ENCODE measurements at places on chromosomes 16 and 17.
A peak's percentile ranks its signal among the peaks of the same experiment; 100 is the strongest.

DNA sequence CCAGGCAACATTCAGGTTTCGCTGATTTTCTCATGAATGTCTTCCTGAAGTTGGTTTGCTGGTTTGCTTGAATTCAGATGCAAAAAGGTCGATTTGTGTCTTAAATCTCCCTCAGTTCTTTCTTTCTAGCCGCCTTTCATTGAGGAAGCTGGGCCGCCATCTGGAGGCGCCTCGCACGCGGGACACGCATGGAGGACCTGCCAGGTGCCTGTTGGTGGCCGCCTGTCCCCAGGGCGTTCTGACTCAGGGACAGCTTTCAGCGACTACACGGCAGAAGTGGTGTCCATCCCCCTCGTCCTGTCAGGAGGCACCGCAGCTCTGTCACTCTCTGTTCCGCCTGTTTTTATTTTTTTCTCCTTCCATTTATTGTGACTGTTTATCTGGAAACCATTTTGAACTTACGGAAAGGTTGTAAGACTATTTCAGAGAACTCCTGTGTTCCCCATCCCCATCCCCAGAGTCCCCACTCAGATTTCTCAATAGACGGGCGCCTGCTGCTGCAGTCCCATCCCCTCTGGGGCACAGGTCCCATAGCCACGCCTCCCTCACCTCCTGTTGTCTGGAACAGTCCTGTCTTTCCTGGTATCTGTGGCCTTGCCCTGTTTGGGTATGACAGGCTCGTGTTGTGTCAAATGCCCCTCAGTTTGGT, 33.2 kb downstream of the COX4I1 start:
- no peak for DNase-seq

DNA sequence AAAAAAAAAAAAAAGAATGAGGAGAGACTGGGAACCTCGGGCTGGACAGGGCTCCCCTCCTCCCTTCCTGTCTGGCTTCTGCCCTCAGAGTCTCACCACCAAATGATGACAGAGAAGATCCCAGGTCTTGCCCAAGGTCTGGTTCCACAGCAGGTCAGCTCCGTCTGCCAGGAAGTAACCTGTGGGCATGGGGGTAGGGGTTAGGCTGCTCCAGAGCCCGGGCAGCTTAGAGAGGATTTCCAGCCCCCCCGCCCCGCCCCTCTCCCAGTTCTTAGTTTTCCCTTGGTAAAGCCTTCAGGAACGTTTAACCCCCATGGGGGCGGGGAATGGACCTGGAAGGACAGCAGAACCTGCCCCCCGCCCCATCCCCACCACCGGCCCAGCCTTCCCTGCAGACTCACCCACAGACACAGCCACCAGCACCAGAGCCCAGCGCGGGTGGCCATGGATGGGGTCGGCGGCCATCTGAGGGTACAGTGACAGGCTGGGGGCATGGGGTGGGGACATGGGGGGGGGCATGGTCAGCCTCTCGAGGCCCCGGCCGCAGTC, 700 bp downstream of the TLCD2 start:
- DNase-seq: no peak

DNA sequence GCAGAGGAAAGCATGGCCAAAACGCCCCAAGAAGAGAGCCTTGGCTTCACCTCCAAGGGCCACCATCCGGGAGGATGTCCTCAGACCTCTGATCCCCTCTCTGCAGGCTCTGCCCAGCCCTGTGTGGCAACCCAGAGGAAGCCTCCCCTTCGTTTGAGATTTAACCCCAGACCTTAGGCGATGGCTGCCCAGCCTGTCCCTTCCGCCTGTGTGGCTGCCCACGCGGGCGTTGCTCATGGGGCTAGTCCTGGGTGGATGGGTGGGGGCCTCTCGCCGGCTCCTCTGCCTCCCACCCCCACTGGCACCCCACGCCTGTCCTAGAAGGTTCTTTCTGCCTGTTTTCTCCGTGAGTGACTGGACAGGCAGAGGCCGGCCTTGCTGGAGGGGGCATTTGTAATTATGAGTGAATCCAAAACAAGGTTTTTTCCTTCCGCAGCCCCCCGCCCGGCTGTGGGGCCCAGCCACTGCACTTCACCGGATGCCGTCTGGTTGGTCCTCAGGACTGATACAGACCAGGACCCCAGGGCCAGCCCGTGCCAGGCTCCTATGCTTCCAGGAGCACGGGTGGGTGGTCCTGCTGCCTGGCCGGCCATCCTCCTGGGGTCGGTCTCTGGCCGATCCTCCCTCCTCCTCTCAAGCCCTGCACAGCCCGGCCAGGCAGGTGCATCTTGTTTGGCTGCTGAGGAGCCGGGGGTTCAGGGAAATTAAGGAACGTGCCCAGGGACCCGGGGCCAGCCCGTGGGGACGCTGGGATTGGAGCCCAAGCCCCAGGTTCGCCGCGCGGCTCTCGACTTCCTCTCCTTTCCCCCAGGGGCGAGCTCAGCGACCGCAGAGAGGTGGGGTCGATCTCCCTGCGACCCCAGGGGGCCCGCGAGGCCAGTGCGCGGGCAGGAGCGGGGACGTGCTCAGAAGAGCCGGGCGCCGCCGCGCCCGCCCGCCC, at the start of gene TMEM235:
TMEM235 (plus strand) TSS at position 636 of the 940 bp plus-strand sequence. CDS start 393 bp downstream, outside the sequence.
- no peak for DNase-seq

DNA sequence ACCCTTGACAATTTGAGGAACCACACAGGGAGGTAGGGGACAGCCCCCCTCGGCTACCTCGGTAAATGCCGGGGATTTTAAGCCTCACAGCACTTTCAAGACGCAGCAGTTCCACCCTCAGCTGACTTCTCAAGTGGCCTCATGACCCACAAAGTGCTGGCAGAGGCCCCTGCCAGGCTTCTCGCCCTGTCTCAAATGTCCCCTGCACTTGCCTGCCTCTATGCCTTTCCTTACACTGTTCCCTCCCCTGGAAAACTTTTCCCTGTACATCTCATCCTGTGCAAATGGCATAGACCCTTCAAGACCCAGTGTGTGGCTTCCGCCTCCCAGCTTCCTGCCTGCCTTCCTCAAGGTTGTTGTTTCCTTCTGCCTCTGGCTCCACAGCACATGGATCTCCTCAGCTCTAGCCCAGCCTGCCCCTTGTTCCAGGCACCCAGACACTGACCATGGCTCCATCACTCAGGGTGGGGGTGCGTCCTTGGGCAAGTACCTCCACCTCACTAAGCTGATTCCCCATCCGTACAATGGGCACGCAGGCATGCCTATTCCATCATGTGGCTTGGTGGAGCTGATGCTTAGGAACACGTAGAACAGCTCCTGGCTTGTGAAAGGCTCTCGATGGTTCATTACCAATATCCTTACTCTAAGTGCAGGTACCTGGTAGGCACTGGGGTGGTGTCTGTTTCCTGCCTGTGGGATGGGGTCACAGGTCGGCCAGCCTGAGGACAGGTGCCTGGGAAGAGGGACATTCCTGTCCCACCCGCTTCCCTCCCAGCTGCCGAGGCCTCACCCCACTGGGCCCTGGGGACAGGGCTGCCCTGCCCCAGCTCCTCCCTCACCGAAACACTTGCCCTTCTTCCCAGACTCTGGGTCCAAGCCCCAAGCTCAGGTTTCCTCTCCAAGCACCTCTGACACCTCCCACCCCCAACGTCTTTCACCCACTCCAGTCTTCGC, 24.0 kb downstream of the MMP15 start:
- no peak for DNase-seq

DNA sequence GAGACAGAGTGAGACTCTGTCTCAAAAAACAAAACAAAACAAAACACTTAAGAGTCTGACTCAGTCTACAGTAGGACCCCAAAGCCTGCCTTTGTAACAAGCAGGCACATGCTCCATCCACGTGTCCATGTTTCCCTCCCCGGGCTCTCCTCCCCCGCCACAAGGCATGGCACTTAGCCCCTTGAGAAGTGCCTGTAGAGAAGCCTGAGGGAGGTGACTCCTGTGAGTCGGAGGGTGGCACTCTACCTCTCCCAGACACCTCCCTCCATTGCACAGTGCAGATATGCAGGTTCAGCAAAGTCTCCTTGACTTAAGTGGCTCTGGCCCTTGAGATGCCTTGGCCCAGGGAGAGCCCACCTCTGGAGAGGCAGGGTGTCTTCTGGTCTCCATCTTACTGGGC, 6.8 kb downstream of the FHOD1 start:
- peak; percentile 20 for DNase-seq

- DNase-seq: no peak
Measured at GRCh38 chr16:5328546-5328945, 231.0 kb upstream of the EEF2KMT start.

All from renal cortical epithelial cell (primary cell).